ENCODE measurements at places on chromosomes 12 and 14.
A peak's percentile ranks its signal among the peaks of the same experiment; 100 is the strongest.

GRCh38 chr14:39673270-39673711 is 241.1 kb upstream of the FBXO33 start:
- no peak for DNase-seq

DNA sequence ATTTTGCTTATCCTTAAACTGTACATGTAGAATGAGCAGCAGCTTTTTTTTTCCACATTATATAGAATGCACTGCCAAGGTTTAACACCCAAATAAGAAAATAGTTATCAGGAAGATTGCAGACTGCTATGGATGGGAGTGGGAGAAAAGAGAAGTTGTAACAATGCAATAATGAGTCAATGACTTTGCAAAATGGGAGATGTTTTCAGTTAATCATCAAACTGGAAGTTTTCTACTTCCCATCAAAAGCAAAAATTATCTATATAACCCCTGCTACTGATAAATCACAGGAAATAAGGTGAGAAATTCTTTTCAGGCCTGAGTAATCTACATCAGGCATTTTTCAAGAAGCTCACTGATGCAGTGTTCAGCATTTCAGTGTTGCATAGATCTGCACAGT is 309.1 kb downstream of the GXYLT1 start:
- no peak for DNase-seq

DNA sequence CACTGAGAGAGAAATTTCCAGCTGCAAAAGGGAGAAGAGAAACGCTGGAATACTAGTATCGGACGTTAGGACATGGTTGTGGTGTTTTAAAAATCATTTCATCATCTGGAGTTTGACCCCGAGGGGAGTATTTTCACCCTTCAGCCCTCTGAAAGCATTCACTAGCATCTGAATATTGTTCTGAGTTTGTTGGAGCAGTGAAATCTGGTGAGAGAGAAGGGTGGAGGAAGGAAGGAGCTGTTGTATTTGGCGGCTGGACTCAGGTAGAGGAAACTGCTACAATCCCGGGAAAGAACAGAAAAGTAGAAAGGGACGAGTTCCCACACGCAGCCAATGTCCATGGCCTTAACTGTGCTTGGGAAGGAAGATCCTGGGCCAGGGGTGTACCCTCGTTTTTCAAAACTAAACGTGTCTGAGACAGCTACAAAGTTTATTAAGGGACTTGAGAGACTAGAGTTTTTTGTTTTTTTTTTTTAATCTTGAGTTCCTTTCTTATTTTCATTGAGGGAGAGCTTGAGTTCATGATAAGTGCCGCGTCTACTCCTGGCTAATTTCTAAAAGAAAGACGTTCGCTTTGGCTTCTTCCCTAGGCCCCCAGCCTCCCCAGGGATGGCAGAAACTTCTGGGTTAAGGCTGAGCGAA is 896 bp upstream of the CDKN1B start:
- DNase-seq, result peak; percentile 31

GRCh38 chr12:104630230-104630670 is 173.5 kb downstream of the CHST11 start:
- DNase-seq, result no peak

DNA sequence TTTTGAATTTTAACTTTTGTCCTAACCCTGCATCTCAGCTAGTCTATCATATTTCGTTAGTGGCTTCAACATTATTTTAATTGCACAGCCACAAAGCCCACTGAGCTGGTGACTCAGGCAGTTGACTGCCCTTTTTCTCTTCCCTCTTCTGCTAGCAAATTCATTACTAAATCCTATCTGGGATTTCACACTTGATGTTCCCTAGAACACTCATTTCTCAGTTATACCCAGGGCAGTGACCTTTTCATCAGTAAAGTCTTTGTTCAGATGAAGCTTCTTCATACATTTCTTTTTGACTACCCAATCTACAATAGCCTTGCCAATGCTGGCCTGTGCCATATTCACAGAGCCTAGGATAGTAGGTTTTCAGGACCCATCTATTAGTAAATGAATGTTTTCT is 107.0 kb downstream of the ATXN7L3B start:
- DNase-seq, result no peak

DNA sequence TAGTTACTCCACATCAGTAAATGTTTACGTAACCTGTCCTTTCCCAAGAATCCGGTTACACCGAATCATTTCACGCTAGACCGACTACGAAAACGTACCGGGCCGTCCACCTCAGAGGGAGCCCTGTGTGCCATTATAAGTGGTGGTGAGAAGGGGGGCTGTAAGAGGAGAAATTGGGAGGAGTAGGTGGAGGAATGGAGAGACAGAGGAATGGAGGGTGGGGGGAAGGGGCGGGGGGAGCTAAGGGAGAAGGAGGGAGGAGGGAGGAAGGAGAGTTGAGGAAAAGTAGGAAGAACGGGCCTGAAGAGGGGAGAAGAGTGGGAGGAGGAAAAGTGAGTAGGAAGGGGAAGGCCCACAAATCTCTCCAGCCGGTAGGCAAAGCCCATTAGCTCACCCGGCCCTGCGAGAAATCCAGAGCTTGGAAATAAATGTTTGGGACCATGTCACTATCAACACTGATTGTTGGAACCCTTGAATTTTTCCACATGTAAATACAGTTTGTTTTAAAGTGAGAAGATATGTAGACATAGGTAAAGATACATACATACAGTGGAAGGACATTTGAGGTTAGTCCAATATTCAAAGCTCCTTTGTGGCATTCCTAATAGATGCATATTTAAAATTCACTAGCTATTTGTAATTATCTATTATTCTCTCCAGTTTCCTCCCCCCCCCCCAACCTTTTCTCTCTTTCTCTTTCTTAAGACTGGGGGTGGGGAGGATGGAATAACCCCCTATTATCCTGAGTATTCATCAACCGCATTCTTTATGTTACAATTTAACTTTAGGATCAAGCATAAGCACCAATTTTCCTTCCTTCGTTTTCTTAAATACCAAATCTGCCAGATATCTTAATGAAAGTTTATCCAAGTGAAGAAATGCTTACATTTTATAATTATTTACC is 2.1 kb upstream of the FOXG1 start:
- no peak for DNase-seq

DNA sequence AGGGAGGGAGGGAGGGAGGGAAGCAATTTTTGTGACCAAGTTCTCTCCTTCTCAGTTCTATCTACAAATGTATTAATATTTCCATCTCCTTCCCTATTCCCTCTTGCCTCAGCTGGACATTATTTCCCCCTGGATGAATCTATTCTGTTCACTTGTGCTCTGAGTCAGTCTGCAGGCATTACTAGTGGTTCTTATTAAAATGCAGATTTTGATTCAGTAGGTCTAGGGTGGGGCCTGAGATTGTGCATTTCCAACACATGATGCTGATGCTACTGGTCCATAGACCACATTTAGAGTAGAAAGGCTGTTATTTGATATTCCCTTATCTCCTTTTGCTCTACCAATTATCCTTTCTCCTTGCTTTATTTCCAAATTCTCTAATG is 40.1 kb upstream of the YAF2 start:
- no peak for DNase-seq

- DNase-seq, result no peak
These were observed 40.3 kb downstream of the LEMD3 start for GRCh38 chr12:65209655-65210043.

- no peak for DNase-seq
These were observed 72.7 kb downstream of the CHGA start for GRCh38 chr14:92995620-92996019.

GRCh38 chr12:57092876-57093414 is 4.0 kb downstream of the NAB2 start:
- no peak for DNase-seq

DNA sequence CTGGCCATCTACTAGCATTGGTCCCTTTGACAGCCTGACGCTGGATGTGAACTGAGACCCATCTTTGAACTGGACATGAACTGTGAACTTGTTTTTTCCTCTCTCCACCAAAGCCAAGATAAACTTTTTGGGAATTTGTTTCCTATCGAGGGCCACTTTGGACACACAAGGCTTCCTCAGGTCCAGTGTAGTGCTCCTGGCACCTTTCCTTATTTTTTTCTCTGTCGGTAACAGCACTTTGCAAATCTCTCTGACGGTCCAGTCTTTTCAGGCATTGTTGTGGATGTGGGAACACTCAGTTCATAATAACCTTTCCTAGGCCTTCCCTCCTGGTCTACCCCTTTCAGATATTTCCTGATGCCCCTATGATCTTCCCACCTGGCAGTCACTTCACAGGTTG is 5.0 kb downstream of the KCNA1 start:
- DNase-seq, result no peak

DNA sequence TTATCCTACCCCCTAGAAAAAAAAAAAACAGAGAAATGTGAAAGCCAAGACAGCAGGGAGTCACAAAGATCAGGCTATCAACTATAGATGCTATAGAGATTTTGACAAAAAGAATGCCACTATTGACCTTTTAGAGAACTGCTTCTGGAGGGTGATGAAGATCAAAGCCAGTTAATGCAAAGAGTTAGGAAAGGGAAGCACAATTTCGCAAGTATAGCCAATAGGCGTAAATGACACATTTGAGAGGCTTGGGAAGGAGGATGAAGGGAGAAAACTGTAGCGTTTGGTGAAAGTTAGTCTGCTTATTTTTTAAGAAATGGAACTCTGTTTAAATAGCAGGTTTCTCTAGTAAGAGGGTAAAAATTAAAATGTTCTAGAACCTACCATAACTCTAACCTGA is 190.7 kb downstream of the DUSP6 start:
- no peak for DNase-seq
